ENCODE measurements at places on chromosomes 6 and 20.

GRCh38 chr6:147651249-147652063, 143.0 kb downstream of the SAMD5 start:
- no peak for DNase-seq

DNA sequence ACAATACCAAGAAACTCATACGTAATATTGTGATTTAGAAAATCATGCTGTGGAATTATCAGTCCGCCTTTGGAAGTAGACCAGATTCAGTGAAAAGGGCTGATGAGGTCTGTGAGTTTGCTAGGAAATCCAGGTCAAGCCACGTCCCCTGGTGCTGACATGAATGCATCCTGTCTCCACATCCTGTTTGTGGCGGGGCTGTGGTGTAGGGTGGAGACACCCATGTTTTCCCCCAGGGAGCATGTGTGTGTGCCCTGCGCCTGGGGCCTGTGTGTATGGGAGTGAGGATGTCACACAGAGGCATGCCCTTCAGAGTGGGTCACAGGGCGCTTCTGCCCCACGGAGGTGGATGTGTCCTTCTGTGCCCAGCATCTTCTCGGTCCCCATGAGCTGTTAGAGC, 109.1 kb downstream of the SASH1 start:
- DNase-seq, result no peak

DNA sequence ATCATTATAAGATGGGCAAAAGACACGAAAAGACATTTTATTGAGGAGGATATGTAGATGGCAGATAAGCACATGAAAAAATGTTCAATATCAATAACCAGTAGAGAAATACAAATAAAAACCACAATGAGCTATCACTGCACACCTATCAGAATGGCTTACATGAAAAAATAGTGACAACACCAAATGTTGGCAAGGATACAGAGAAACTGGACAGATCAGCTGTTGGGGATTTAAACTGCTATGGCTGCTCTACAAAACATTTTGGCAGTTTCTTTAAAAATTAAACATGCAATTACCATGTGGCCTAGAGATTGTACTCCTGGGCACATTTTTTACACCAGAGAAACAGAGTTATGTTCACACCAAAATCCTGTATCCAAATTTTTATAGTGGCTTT, 172.7 kb upstream of the TENT5A start:
- DNase-seq, result no peak

DNA sequence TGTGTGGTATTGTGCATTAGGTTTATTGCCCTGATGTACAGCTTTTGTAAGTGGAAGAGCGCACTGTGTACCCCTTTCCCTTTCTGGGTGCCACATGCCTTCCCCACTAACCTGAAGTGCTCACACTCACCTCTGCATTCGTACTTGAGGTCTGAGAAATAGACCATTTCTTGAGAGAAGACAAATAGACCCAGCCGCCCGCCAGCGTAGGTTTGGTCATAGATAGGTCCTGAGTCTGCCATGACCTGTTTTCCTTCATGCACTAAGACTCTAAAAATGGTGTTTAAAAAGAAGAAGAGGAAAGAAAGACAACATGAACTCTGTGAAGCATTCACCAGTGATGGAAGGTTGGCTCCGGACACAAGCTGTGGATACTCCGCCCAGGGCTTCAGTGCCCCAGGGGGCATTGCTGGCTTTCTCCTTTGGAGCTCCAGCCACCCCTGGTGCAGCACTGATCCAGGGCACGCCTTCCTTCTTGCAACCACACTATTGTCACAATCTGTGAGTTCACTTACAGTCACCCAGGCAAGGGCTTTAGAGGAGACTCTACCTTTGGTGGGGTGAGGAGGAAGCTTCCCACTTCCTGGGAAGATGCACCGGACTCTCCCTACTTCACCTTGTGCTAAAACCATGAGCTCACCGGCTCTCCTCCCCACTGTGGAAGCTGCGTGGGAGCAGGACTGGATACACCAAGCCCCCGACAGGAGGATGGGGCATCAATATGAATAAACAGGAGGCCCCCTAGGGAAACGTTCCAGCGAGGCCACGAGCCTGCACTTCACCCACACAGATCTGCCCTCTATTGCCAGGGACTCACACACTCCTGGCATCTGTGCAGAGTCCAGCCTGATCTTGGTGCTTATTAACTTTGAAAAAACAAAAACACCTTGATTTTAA, 33.3 kb downstream of the THBS2 start:
- no peak for DNase-seq

DNA sequence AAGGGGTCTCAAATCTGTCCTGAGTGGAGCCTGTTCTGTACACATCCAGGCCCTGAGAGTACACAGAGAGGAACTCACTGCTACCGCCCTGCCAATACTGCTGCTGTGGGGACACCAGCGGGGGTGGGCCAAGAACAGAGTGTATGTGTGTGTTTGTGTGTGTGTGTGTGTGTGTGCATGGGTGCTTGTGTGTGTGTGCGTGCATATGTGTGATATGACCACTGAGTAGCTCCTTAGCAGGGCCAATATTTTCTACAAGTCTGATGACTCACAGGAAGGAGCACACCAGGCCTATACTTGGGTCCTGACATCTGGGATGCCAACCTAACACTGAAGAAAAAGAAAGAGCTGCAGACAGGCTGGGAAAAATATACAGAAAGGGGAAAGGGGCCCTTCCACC, 1.4 kb downstream of the RAET1E start:
- no peak for DNase-seq

GRCh38 chr6:30613251-30614043, 3.6 kb downstream of the PPP1R10 start:
- no peak for DNase-seq

GRCh38 chr6:27890445-27891319, 21.5 kb downstream of the OR2B2 start:
- DNase-seq, result no peak

- no peak for DNase-seq
These were observed 75.4 kb upstream of the TMEM244 start for GRCh38 chr6:129936329-129937165.

DNA sequence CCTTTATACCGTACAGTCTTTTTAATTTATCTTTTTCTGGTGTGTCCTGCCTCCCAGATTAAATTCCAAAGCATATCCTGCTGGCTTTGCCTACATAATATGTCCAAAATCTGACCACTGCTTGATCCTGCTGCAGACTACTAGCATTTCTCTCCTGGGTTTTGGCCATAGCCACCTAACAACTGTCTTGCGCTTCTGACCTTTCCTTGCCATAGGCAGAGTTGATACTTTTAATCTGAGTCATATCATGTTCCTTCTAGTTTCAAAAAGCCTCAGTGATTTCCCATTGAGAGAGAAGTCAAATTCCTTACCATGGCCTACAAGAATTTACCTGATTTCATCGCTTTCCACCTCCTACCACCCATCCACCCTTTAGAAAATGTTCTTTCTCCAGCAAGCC, 104.8 kb downstream of the BCKDHB start:
- DNase-seq, result no peak

DNA sequence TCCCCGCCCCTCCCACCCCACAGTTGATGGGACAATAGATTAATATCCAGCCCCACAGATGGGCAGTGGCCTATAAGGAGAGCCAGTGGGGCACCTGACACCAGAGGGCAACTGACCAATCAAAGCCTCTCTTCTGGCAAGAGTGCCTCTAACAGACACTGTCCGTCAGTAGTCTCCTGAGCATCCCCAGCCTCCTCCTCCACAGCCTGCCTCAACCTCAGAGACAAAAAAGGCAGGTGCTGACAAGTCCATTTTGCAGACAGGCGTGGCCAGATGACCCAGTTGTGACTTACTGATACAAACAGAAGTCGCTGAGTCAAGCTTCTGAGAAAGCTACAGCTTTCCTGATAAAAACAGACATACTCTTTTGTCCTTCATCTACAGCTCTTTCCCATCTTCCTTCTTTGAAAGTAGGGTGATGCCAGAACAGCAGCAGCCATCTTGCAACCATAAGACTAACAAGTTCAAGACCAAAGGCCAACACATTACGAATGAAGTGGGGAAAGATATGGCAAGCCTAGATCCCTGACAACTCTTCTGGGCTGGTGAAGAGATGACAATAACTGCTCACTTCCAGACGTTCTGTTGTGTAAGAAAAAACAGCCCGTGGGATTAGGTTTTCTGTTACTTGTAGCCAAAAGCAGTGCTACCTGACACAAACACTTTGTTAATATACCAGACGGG, 12.3 kb downstream of the PPIL1 start:
- no peak for DNase-seq

DNA sequence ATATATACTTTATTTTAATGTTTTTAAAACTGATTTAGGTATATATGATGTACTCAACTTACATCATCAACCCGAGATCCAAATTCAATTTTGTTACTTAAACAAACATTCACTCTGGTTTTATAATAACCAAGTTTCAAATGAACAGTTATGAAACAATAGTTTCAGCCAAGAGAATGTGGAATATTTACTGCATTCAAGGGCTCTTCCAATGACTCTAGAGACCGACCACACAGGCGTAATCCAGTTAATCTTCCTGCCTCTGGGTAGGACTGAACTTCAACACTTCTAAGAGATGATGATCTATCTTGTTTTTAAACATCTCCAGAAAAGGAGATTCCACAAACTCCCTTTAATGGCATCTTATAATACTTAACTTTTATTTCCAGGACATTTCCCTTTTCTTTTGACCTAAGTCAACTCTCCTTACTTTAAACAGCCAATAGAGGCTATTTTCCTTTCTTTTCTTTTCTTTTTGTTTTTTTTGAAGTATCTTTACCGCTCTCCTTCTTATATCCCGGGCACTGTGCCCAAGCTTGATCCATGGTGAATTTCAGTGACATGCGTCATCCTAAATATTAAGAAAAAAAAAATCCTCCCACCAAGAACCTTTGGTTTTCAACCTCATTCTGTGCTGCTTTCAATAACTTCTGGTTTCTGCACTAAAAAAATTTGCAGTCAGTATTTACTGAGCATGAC, 110.1 kb downstream of the KIF13A start:
- DNase-seq, result no peak

- no peak for DNase-seq
These were observed 643 bp downstream of the CD24 start for GRCh38 chr6:106973836-106974335.

DNA sequence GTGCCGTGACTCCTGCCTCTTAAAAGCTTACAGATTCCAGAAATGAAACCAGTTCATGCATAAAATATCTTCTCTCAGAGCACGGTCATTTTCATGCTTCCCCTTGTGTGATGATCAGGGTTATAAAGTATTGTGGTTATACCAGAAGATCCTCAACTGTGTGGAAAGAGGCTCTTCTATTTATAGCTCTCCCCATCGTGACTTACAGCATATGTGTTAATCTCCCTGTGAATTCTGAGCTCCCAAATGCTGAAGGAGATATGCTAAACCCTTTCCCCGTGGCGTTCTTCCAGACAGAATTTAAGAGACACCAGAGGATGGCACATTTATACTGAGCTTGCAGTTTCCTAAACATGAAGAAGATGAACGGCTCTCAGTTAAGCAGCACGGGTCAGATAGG, 158.8 kb downstream of the CDH26 start:
- DNase-seq, result no peak

GRCh38 chr6:13248584-13248985, 79.8 kb downstream of the TBC1D7 start:
- DNase-seq, result no peak

- no peak for DNase-seq
These were observed 54.8 kb upstream of the AKIRIN2 start for GRCh38 chr6:87756858-87757257.

GRCh38 chr6:154969796-154970195, 25.3 kb upstream of the TIAM2 start:
- DNase-seq, result no peak

DNA sequence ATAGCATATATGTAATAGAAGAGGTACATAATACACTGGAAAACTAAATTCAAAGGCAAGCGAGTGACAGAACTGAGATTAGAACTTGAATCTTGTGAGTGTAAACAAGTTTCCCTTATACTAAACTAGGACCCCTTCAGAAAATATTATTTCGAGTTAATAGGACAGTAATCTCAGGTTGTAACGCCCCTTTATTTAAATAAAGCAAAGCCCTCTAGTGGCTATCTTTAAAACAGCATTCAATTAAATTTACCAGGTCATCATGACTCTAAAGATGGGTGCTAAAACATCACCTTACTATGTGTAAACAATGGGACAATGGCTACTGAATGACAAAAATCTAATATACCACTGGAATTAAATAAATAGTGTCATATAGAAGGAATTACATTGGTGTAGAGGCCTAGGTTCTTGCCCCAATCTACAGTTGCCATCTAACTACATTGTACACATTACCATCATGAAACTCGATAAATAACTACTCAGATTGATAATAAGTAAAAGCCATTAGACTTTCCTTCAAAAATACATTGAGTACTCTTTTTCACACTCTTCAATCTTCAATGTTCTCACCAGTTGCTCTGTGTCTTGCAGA, 255.4 kb upstream of the IRAK1BP1 start:
- DNase-seq, result no peak

DNA sequence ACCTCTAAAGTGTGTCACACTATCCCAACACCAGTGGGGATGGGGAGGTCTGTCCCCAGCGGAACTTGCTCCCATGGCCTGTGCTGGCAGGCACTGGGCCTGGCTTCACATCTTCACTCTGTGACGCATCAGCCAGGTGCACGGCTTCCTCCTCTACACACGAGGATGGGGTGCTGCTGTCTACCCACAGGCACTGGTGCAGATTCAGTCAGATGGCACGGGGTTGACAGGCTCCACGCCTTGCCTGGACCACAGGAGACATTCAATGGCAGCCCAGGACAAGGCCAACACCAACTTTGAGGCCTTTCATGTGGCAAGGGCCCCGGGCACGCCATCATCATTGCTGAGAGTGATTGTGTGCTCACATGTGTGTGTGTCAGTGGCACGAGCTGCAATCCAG, 92.4 kb downstream of the TMEM242 start:
- no peak for DNase-seq

GRCh38 chr20:22629447-22629846, 45.1 kb upstream of the FOXA2 start:
- no peak for DNase-seq

DNA sequence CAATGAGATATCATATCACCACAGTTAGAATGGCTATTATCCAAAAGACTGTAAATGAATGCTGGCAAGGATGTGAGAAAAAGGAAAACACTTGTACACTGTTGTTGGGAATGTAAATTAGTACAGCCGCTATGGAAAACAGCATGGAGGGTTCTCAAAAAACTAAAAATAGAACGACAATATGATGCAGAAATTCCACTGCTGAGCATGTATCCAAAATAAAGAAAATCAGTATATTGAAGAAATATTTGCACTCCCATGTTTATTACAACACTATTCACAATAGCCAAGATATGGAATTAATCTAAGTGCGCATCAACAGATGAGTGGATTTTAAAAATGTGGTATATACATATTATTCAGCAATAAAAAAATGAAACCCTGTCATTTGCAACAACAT, 898.9 kb upstream of the MAN1A1 start:
- DNase-seq, result no peak

- DNase-seq, result no peak
These were observed 695.9 kb upstream of the FLRT3 start for GRCh38 chr20:15033269-15033668.

GRCh38 chr6:63529498-63529897, 42.8 kb upstream of the LOC128125822 start:
- no peak for DNase-seq

Measured in thoracic aorta (tissue), 2 donors.